ENCODE measurements at places on chromosomes 1 and 21.

DNA sequence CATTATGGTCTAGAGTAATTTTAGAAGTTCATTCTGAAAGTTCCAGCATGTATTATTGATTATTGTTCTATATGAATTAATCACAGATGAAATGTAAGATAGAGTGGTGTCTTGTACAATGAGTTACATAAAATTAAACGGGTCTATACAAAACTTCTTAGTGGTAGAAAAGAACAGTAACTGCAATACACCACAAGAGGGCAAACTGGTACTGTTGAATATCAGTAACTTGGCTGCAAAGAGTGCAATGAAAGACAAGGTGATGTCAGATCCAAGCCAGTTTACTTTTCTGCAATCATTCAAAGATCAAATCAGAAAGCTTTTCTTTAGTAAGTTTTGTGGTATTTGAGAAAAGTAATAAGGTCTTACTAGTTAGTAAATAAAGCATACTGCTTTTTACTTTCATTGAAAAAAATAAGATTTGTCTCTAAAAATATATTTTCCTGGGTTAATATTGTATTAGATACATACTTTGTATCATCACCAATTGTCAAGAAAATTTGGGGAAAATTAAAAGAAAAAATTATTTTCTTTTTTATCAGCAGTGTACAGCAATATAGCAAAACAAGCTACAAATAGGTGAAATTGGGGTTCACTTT lies 66.4 kb upstream of the BTG3 start:
- peak; percentile 29 for DNase-seq

GRCh38 chr1:193700710-193701355 lies 514.4 kb upstream of the B3GALT2 start:
- peak; percentile 28 for DNase-seq

DNA sequence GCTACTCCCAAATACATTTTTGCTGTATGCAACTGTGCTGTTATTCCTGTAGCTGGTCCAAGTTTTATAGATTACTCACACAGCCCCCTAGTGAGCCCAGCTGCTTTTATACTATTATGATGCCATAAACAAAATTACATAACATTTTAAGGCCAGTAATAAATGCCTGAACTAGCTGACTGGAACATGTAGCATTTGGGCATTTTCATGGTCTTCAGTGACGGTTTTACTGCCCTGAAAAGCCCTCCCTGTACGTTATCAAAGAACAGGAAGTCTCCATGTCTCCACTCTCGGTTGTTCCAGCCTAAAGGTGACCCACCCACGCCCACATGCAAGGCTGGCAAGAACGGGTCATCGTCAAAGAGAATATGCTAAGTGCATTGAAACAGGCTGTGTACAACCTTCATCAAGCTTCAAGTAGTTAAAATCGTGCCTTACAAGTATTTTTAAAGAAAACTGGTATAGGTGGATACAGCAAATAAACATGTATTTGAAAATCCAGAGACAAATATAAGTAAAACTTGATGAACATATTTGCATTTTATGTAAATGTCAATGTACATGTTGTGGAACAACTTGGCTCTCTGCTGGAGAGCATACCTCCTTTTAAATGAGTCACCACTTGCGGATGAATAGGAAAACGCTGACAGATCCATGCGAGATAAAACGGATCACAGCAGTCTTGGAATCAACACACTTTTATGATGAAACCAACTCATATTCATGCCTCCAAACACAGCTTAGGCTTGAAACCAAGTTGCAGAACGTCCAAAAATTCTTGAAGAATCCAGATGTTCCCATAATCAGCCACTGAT lies 520.5 kb downstream of the SMYD3 start:
- peak; percentile 76 for DNase-seq

- no peak for DNase-seq
Measured at GRCh38 chr1:15633756-15634420, 16.6 kb downstream of the DDI2 start.

GRCh38 chr1:94719926-94720793 lies 100.0 kb upstream of the SLC44A3 start:
- no peak for DNase-seq

- no peak for DNase-seq
Measured at GRCh38 chr1:113012149-113012548, 56.2 kb upstream of the SLC16A1 start.

- DNase-seq = peak; percentile 100
Measured at GRCh38 chr1:66924756-66925557, at the start of the genes DNAI4 and MIER1. DNAI4 (minus strand) TSS chr1:66924856; CDS start chr1:66924831, 25 bp downstream. MIER1 (plus strand) TSS chr1:66924990; CDS start chr1:66925029, 39 bp downstream.

DNA sequence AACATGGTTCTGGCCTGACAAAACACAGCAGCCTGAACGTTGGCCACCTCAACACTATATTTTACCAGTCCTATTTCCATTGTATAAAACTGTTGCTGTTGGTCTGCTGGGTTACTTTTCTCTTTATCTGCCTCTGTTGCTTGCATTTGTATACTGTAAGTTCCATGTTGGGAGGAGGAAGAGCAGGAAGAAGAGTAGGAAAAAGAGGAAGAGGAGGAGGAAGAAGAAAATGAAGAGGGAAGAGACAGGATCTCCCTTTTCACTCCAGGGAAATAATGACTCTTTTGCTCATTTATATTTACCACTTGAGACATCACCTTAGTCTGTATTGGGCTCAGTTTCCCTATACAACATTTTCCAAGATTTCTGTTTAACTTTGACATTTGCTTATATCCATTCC lies 134.2 kb downstream of the PTPRC start:
- no peak for DNase-seq

DNA sequence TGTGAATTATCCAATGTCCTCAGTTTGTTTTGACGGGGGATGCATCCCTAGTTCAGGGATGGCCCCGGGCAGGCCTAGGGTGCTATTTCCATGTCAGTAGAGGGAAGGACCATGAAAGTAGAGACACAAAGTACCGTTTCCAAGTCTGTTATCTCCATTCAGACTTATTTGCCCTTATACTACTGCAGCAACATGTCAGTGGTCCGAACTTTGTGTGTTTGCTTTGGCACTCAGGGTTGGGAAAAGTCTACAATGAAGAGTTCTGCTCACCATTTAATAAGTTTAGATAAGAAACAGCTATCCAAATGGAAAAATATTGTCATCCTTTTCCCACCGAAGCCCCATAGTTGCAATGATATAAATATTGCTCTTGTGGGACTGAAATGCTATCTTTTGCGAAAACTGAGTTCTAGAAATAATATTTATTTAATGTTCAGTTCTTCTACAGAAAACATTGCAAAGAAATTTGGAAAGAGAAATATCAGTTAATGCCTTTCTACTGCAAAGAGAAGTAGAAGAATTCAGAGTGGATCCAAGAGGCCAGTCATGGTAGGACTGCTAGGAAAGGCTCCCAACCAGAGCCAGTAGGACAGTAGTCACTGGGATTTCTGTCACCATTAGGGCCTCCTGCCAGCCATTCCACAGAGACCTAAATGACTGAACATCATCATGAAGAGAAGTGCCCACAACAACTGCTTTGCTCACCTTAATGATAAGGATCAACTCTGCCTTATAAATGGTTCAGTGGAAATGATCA lies 11.5 kb upstream of the AGT start:
- no peak for DNase-seq

All from Daoy (cell line).